ENCODE measurements at places on chromosomes 7 and 10.

DNA sequence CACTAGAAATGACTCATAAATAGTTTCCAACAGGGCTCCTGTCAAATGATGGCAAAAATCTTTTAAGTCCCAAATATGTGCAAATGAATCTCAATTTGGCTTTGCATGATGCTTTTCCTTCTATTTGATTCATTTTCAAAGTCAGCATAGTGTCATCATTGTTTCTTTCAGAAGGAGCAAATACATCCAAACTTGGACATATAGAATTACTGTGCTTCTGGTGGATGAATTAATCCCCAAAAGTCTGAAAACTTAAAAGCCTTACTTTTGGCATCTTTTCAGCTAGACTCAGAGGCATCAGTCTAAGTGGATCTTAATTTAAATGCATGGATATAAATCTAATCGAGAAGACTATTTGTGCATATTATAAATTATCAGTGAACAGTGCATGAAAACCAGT lies 578.1 kb upstream of the FZD8 start:
- no peak for ATAC-seq

GRCh38 chr10:75016325-75016724 lies 95.1 kb upstream of the SAMD8 start:
- no peak for ATAC-seq

DNA sequence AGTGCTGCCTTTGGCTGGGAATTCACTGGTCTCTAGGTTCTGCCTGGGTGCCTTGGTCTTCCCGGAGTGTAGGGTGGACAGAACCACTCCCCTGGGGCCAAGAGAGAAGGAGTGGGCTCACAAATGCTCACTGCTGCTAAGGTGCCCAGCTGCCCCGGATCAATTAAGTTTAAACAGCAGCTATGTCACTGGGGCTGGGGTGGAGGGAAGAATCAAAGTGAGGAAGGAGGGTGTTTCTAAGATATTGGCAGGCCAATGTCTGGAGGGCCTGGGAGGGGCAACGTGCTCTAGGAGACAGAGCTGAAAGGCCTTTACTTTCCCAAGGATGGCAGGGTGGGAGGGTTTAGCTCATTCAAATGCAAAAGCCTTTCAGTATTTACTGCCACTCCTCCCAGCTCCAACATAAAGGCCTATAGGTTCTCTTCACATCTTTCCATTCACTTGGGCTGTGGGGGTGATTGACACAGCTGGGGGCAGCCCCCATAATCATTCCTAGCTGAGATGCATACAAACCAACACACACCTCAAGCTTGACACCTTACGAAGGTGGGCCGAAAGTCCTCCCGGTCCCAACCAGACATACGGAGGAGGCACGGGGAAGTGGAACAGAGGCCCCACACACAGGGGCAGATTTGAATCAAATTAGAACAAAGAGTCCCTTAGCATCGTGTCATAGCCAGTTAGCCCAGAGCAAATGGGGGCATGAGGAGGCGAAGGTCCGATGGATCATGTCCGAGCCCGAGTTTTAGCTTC lies 108.0 kb upstream of the EFCAB10 start:
- no peak for ATAC-seq

DNA sequence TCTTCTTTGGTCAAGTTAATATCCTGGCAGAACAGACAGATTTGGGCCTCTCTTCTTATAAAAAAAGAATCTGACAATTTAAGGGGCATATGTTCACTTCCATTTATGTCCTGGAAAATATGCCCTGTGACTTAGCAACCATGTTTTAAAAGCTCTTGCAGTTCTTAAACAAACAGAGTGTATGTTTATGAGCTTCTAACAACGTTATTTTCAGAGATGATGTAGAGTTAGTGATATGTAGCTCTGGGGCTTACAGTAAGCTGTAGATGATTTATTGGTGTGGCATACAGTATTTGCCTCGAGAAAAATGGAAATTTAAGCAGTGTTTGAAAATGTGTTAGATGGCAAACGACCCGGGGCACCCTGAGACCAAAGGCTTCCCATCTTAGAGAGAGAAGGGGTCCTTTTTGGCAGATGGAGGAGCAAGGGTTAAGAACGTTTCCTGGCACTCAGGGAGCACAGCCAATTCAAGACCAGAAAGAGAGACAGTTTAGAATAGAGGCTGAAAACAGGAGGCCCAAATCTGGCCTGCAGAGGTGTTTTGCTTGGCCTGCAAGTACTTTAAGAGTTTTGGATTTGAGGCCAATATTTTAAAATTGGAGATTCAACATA lies 397.5 kb downstream of the KCNMA1 start:
- ATAC-seq = no peak

- no peak for ATAC-seq
These were observed 5.2 kb upstream of the APBB1IP start for GRCh38 chr10:26432938-26433337.

DNA sequence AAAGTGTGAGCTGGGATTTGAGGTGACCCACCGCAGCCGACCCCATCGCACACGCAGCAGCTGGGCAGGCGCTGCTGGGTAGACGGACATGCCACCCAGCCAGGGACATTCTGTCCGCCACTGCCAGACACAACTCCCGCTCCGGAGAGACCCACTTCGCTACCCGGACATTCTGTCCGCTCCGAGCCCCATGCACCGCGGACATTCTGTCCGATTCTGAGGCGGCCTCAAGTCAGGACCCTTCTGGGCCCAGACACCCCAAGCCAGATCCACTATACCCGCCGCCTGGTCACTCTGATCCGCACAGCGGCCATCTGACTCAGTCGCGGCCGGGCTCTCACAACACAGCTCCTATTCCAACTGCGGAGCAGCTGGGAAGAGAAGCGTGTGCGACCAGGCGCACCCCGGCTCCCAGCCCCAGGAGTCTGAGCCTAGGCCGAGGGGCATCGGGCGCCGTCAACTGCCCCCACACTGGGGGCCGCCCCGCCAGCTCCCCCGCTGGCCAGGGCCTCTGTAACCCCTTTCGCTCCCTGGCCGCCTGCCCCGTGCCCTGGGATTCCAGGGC lies 763 bp downstream of the PITX3 start:
- ATAC-seq = no peak

- no peak for ATAC-seq
These were observed 5.7 kb upstream of the ITIH2 start for GRCh38 chr10:7697426-7697825.

- peak; percentile 8 for ATAC-seq
These were observed 7.2 kb upstream of the MBL2 start for GRCh38 chr10:52779541-52780390.

GRCh38 chr10:63114031-63114814 lies 18.9 kb upstream of the NRBF2 start:
- ATAC-seq = no peak

GRCh38 chr7:24392774-24393173 lies 108.8 kb downstream of the NPY start:
- ATAC-seq = no peak

- no peak for ATAC-seq
These were observed 727.0 kb downstream of the TYW1 start for GRCh38 chr7:67723591-67723990.

- ATAC-seq = no peak
These were observed 27.7 kb downstream of the ANXA8 start for GRCh38 chr10:47456079-47456785.
